ENCODE measurements at places on chromosomes 4 and X.

GRCh38 chrX:127908384-127908783, 143.8 kb downstream of the ACTRT1 start:
- no peak for DNase-seq

- no peak for DNase-seq
These were observed 341.7 kb upstream of the GATB start for GRCh38 chr4:152102436-152103000.

DNA sequence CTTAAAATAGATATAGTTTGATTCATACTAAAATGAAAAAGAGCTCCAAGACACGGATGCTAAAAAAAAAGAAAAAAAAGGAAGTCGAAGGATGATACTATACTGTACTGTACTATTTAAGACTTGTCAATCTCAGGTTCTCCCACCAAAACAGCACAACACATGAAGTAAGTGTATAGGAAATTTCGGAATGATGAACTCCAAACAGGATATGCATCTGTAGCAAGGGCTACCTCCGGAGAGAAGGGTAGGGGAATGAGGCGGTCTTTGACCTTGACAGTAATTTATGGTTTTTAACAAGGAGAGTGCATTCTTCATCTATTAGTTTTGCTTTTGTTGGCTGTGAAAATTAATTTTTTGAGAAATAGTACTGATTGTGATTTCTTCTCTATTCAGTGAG, 541 bp upstream of the FIP1L1 start:
- no peak for DNase-seq

GRCh38 chr4:8541981-8542715, 38.0 kb upstream of the GPR78 start:
- DNase-seq = no peak

GRCh38 chr4:155889031-155889793, 14.3 kb upstream of the TDO2 start:
- DNase-seq = no peak

GRCh38 chrX:30791296-30792278, 97.5 kb downstream of the TAB3 start:
- DNase-seq = no peak

GRCh38 chrX:40104630-40104984, 6.8 kb upstream of the BCOR start:
- DNase-seq = peak; percentile 35

DNA sequence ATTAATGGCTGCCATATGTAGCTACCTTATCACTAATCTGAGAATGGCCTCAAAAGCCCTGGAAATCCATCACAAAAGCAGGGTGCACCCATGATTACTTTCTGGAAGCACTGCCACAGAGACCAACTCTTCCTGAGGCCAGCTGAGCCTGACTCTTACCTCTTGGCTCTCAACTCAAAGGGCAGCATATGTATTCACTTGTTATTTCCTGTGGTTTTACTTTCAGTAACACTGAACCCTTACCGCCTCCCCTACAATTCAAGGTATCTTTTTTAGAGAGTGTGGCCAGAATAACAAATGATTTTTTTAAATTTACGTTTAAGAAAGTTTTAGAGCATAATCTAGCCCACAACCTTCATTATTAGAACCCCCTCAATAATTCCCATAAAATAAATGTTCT, 434.9 kb downstream of the FSTL5 start:
- no peak for DNase-seq

DNA sequence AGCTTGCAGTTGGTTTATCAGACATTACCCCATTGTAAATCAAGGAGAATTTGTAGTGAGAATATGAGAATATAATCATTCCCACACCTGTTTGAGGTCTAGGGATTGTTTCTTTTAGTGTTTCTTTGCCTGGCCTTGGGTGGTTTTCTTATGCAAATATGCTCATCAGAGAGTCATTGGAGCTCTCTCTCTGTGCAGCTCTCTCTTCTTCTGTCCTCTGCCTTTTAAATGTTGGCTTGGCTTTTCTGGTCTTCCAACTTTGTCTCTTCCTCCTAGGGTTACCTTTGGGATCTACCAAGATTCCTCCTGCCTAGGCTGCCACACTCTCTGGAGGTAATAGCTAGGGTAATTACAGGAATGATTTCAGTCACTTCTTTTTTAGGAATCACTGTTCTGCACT, 102.3 kb upstream of the ARSJ start:
- DNase-seq = no peak

DNA sequence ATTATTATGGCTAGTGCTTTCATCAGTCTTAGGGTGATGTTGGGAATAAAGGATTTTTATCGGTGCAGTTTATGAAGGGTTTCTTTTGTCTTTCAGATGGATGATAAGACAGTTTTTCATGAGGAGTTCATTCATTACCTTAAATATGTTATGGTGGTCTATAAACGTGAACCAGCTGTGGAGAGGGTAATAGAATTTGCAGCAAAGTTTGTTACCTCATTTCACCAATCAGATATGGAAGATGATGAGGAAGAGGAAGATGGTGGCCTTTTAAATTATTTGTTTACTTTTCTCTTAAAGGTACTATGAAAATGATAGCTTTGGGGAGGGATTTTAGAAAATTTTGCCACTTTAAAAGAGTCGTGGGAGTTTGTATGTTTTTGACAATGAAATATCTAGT, 1.3 kb downstream of the NCAPG start:
- DNase-seq = no peak

GRCh38 chr4:54085284-54085683, 14.7 kb upstream of the GSX2 start:
- DNase-seq = no peak

- DNase-seq = no peak
These were observed 14.8 kb upstream of the RTL5 start for GRCh38 chrX:72146527-72146926.

- no peak for DNase-seq
These were observed 171.3 kb downstream of the PTTG2 start for GRCh38 chr4:38131371-38132091.

DNA sequence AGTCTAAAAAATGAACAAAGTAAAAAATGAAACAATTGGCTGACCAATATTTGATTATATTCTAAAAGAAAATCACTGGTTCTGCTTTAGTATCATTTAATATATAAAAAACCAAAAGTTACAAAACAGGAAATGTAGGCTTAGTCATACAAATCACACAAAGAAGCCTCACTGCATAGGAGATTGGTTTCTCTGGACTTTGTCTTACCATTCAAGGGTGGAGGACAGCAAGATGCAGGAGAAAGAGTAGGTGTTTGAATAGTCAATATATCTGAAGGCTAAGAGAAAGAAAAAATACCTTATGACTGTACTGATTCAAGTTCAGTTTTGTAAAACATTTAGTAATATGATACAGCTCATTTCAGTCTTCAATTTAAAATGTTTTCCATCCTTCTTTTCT, 28.6 kb upstream of the TAF9B start:
- no peak for DNase-seq

DNA sequence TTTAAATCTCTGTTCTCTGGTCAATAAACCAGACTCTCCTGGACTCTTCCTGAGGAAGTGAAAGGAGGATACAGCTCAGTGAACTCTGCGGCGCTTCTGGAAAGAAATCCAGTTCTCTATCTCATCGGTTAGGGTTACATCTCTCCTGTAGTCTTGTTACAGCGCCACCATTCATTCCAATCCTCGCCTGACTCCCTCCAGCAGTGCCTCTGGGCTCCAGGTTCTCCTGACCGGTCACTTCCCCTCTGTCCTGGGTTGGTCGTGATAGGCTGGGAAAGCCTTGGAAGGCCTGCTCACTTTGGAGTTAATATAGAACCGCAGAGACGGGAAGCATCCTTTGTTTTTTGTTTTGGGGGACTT, 97.0 kb upstream of the STOX2 start:
- no peak for DNase-seq

DNA sequence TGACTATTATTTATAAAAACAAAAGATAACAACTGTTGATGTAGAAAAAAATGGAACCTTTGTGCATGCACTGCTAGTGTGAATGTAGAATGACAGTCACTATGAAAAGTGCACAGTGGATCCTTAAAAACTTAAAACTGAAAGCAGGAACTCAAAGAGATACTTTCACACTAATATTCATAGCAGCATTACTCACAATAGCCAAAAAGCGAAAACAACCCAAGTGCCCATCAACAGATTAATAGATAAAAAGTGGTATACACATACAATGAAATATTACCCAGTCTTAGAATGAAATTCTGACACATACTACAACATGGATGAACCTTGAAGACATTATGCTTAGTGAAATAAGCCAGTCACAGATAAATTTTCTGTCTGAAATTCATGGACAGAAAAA, 23.8 kb downstream of the CENPC start:
- no peak for DNase-seq

DNA sequence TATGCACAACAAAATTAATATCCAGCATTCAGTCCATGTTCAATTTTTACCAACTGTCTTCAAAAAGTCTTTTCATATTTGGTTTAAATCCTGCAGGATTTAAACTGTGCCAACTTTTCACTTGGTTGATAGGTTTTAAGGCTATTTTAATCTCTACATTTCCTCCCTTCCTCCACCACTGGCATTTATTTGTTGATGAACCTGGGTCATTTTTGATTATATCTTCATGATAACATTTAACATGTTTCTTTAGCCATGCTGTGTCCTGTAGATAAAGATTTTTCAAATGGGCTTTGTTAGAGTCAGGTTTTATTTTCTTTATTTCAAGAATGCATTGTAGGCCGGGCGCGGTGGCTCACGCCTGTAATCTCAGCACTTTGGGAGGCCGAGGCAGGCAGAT, 216.4 kb downstream of the ARHGAP10 start:
- no peak for DNase-seq

DNA sequence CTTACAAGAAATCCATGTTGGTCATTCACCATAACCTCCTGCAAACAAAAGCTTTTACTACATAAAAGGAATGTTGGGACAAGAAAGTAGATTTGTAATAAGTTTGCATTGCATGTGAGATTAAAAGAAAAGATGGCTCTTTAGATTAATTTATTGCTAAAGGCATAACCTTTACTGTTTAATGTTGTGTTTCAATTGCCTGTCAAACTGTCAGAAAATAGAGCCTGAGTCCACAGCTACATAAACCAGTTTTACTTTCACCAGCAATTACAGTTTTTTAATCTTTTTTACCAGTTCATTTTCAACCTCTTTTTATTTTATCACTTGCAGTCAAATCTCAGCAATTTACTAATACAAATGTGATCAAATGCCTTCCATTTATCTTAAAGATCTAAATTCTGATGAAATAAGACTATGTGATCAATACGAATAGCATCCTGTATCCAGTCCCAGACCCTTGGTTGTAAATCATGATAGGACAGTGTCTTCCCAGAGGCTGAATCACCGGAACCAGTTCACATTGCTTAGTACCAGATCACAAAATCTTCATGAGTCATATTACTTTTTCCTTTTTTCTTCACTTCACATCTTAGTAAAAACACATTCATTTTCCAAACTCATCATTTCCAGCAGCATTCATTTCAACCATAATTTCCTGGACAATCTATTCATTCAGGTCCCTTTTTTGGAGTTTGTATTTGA, 95.4 kb upstream of the FRG1 start:
- no peak for DNase-seq

DNA sequence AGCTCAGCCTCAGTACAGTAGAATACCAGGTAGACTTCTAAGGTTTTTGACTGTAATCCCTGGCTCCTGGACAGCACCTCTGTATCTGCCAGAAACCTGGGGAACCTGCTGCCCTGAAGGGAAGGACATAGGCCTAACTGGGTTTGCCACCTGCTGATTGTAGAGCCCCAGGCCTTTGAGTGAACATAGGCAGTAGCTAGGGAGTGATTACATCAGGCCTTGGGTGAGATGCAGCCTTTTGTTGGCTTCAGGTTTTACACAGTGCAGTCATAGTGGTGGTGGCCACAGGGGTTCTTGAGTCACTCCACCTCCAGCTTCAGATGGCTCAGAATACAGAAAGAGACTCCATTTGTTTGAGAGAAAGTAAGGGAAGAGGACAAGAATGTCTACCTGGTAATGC, 19.3 kb downstream of the IQCM start:
- DNase-seq = no peak

GRCh38 chr4:26700110-26700509, 116.2 kb downstream of the TBC1D19 start:
- DNase-seq = no peak

DNA sequence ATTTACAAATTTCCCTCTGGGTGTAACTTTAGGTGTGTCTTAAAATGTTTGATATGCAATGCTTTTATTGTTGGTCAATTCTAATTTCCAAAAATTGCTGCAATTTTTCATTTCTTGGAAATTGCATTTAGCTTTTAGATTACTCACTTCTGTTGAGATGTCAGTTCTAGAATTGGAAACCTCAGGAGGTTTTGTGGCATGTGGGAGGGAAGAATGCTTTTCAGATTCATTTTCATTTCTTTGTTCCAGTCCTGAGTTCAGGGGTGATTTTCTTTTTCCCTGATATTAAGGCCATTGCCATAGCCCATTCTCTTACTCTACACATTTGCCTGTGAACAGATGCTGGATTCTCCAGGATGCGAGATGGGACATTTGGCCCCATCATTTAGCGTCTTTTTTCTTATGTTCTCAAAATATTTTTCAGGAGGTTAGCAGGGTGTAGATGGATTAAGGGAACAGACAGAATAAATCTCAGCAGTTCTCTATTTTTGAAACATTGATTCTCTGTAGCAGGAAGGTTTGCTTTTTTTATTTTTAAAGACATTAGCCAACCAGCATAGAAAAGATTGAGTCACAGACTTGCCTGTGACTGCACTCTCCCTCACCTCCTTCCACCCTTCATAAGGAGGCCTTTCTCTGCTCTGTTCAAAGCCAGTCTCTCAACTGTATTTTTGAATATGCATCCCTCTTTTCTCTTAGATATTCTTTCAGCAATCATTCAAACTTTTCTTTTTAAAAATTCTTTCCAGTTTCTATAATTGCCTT, 238.4 kb upstream of the ANXA3 start:
- DNase-seq = no peak

- DNase-seq = no peak
These were observed 854.4 kb upstream of the AGA start for GRCh38 chr4:178296669-178297068.

DNA sequence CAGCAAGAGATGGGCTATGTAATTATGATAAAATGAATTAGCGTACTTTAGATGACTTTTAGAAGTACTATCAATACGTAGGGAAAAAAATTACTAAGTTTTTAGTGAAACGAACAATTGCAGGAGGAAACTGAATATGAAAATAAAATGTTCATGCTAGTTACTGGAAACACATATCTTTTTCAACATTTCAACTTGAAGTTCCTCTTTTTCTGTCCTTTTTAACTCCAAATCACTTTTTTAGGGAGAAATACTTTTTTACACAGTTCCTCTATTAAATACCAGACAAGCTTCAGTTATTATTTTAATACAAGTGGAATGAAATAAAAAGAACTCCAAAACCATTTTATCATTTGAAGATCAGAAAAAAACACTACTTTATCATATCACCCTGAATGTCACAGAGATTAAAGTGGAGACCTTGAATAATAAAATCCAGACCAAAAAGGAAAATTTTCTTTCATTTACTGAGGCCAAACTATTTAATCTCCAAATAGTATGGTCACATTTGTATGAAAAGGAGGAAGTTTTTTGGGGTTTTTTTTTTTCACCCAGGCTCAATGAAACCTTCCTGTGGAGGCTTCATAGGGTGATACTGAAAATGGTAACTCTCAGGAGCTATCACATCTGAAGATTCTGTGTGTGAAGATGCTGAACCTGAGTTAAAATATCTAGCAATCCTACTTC, 306.2 kb downstream of the INPP4B start:
- no peak for DNase-seq

GRCh38 chr4:142923619-142924018, 77.5 kb upstream of the INPP4B start:
- no peak for DNase-seq

- peak; percentile 4 for DNase-seq
These were observed 163.0 kb upstream of the TLL1 start for GRCh38 chr4:165709973-165710526.

- no peak for DNase-seq
These were observed 95.7 kb upstream of the DRD5 start for GRCh38 chr4:9685692-9686091.
